ENCODE measurements at places on chromosomes 7 and 10.

GRCh38 chr7:108104324-108104723, 25.8 kb downstream of the LAMB4 start:
- no peak for DNase-seq

- no peak for DNase-seq
These were observed at the start of gene C10orf71 for GRCh38 chr10:49298983-49299815. TSS of gene C10orf71 (plus strand) at chr10:49299170. CDS start at chr10:49322546, 23,376 bp downstream.

DNA sequence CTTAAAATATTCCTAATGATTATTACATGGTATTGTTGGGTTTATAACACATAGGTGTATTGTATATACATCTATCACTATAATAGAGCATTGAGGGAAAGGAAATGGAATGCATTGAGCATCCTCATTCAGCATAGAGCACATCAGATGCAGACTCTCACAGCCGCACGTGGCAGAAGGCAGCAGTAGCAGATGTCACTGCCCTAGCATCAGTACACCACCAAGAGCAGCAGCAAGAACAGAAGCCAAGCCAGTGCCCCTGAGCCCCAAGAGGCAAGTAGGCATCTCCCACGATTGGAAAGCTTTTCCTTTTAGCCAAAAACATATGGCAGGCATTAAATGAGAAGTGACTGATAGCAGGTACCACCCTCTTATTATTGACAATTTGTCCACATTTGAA, 510.0 kb downstream of the TNS3 start:
- no peak for DNase-seq

GRCh38 chr7:147161405-147161804, 1044.8 kb downstream of the CNTNAP2 start:
- DNase-seq, result no peak

- no peak for DNase-seq
These were observed 201.1 kb downstream of the ANK3 start for GRCh38 chr10:60188548-60188947.

GRCh38 chr7:128108129-128108528, 76.9 kb upstream of the LRRC4 start:
- no peak for DNase-seq
